ENCODE measurements at places on chromosomes 16 and 17. TPM values are rescaled to one million over a fixed set of nuclear protein-coding genes. Genes with fewer than 3 reads are reported as not detected.

NHLRC4 gene
- total RNA-seq: 0.28 TPM

NUPR1 gene
- total RNA-seq: 0.03 TPM

TMEM100 gene
- total RNA-seq: 0.59 TPM

- no peak for DNase-seq
Observed at GRCh38 chr17:81385320-81386111, 9.7 kb upstream of the BAHCC1 start.

DNA sequence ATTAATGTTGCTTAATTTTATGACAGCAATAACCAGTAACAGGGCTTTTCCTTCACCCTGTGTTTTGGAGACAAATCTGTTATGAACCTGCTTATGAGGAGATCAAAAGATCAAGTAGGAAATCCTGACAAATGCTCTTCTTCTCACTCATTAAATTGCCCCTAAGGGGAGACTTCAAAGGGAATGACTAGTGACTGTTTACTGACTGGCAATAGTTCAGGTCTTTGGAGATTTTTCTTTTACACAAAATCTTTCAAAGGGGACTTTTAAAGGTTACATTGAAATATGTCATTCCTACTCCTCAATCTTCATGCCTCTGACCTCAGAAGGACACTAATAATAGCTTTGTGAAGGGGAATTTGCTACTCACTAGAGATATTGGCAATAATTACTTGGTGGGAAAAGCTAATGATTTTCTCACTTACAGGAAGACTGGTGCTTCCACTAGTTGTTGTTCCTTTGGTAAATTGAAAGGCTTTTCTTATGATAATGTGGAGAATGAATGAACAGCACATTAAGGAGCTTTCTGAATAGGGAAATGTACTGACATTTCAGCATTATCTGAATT lies 292.9 kb upstream of the CA10 start:
- DNase-seq: no peak

- DNase-seq: no peak
Observed at GRCh38 chr17:17512866-17513265, 16.7 kb upstream of the RASD1 start.

- DNase-seq: peak; percentile 95
Observed at GRCh38 chr17:4948931-4949320, 596 bp upstream of the PFN1 start.

GRCh38 chr16:20347666-20348364 lies 4.7 kb downstream of the UMOD start:
- no peak for DNase-seq

DNA sequence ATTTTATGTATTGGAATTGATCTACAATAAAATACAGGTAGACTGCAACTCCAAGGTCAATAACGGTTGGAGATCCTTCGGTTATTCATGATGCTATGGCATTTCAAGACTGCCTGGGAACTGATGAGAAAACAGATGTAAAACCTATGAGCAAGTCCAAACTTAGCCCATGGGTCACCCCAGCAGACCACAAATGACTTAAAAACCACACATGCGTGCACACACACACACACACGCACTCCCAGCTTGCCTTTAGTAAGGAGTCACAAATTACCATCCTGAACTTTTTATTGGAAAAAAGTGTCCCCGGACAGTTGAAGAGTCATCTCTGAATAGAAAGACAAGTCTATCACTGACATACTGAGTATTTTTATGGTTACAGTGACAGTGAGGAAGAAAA lies 26.7 kb downstream of the TRIM25 start:
- DNase-seq: no peak

GRCh38 chr17:48254896-48255295 lies 147.3 kb downstream of the SNX11 start:
- no peak for DNase-seq

- DNase-seq: no peak
Observed at GRCh38 chr16:18037051-18037450, 299.5 kb downstream of the NPIPA8 start.
